ENCODE measurements at places on chromosomes 12 and 14.

DNA sequence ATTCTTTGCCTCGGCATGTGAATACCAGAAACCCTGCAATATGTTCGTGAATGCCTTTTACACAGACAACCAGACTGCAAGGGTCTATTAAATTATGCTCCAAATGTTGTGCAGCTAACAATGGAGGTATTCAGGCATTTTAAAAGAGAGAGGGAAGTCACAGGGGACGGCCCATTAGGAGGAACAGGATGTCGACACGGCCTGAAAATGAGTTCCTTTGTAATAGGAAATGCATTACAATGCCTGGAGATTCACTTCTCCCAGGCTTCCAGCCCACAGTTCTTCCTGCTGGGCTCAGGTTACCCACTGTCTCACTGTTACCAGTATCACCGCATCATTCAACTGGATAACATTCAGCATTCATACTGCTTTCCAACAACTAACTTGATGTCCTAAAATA lies 2.5 kb downstream of the DUSP6 start:
- DNase-seq, result no peak

GRCh38 chr14:54213536-54213935 lies 183.3 kb upstream of the CDKN3 start:
- no peak for DNase-seq

DNA sequence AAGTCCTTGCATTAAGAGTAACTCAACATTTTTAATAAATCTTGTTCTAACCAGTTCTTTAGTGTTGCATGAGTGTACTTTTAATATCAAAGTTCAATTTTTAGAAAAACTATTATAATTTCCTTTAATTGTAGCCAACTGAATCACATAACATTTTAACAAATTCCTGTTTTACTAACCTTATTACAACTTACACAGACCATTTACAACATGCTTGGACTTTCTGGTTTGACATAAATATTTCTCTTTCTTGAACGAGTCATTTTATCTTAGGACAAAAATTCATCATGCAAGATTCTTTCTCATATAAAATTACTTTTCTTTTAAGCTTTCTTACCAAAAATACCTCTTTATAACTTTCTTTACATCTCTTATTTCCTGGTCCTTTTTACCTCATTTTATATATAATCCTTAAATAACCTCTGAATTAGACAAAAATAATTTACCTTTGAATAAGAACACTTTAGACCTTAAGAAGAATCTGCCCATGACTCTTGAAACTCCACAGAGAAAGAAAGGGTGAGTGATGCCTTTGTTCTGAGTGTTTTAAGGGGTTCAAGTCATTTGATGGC lies 3.9 kb downstream of the SLCO1A2 start:
- no peak for DNase-seq

DNA sequence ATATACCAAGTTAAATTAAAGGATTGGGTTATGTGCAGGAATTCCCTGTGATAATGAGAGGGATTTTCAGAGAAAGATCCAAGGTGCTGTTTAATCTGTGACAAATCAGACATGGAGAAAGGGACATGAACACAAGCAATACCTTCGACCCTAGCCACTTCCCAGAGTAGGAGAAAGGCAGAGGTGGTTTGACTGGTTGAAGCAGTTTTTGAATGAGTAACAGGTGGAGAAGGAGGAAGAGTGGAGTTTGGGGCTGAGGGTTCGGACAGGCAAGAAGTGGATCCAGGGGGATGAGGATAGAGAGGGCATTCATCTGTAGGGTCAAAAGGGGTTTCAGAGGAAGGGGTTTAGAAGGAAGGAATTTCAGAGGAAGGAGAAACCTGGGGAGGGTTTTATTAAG lies 27.4 kb upstream of the A2M start:
- no peak for DNase-seq

- DNase-seq, result no peak
Observed at GRCh38 chr12:108805136-108805535, 52.2 kb downstream of the SSH1 start.

- DNase-seq, result no peak
Observed at GRCh38 chr12:46657453-46658411, 168.1 kb downstream of the SLC38A4 start.

DNA sequence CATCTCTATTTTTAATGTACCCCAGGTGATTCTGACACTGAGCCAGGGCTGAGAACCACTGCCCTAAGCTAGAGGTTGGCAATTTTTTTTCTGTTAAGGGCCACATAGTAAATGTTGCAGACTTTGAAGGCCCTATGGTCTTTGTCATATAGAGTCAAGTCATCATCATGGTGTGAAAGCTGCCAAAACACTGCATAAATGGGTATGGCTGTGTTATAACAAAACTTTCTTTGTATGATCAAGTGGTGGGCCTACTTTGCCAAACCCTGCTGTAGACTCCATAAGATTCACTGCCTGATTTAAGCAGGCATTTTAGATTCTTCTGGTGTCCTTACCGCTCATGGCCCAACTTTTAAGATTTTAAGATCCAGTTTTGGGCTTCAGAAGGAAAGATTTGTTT lies 76.8 kb downstream of the CLMN start:
- no peak for DNase-seq

DNA sequence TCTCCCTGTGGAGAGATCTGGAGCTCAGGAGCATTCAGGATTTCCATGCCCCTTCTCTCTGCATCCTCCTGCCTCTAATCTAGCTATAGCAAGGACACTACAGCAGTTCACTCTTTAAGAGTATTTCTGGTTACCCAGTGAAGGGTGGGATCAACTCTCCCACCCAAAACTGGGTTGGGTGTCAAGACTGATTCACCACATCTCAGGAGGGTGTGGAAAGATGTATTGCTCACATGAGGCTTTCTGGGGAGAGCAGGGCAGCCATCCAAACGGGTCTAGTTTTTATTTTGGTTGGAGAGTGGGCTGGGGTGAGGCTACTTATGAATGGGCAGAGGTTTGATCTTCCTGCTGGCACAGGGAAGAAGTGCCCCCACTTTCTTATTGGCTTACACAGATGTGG lies 18.6 kb downstream of the C12orf75 start:
- DNase-seq, result no peak

DNA sequence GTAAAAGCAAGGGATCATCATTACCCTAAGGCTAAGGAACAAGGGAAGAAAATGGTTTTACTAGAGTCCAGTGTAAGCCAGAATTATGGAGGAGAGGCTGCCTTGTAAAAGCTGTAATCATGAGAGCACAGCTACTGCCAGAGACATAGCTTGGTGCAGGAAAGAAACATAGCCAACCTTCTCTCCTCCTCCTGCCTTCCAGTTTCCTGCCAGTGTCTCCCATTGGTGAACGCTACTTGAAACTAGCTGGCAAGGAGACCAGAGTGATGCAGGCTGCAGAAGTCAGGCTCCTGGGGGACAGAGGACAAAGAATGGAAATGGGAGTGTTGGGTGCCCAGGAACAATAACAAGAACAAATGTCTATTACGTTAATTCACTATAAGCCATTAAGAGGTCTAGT lies 158.5 kb downstream of the NELL2 start:
- no peak for DNase-seq

GRCh38 chr14:76486251-76486743 lies 110.4 kb downstream of the ESRRB start:
- no peak for DNase-seq

DNA sequence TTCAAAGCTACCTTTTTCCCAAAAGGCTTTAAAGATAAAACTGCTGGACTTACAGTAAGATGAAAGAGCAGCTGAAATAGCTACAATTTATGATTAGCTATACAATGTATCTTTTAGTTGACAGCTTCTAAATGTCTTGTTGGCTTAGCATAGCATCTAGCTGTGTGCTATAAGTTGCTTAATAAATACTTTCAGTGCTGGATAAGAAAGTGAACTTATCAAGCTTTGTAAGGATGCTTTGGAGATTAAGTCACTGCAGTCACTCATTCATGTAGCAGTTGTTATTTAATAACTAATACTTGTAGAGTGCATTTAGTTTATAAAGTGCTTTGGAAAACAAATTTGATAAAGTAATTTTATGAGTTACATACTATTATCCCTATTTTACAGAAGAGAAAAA lies 14.6 kb downstream of the CFAP54 start:
- DNase-seq, result no peak

All from epithelial cell of prostate (primary cell).